ENCODE measurements at places on chromosomes 3 and 15.
A peak's percentile ranks its signal among the peaks of the same experiment; 100 is the strongest.

DNA sequence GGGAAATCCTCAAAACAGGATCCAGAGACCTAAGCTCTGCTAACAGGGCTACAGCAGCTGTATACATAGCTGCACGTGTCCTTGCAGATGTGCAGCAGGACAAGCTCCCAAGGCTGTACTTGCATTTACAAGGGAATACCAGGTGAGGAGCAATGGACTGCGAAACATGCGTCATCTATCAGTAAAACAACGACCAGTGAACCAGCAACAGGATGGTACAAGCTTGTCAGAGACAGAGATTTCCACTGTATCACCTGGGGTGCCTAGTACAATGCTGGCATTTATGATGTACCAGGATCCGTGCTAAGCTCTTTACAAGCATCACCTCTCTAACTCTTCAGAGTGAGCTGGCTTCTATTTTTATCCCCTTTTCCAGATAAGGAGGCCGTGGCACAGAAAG, 227.3 kb downstream of the FOXP1 start:
- no peak for DNase-seq

- DNase-seq = no peak
These were observed 187.3 kb downstream of the KCNAB1 start for GRCh38 chr3:156307704-156308103.

GRCh38 chr15:45747426-45747825, 112.6 kb downstream of the SQOR start:
- DNase-seq = no peak

DNA sequence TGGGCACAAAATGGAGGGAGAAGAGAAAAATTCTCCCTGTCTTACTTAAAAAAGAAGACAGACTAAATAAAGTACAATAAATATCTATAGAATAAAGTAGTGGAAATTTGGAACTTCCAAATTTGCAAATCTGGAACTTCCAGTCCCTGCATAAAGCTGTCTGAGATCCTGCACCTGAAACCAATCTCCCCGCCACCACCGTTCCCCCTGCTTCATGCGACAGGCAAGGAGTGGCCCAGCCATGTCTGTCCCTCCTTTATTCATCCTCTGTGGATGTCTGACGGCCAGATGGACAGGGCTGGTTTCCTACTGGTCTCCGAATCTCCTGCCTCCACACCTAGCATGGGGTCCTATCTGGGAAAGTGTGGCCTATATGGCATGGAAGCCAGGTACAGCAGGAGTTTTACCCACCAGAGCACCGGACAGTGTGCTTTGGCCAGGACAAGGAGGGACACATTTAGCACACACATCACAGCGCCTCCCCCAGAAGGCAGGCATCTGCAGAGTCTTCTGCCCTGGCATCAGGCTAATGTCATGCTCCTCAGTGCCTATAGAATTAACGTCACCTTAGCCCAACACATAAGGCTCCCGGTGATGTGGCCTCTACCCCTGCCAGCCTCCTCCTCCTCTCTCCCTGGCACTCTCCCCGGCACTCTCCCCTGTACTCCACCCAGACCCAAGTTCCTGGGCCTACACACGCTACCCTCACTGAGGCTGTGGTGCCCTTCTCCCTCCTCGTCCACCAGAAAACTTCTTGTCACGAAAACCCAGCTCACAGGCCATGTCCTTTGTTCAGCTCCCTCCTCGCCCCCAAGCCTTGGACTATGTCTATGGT, 170.8 kb downstream of the XXYLT1 start:
- no peak for DNase-seq

- DNase-seq = no peak
These were observed 3.0 kb upstream of the CD80 start for GRCh38 chr3:119562307-119562961.

- DNase-seq = no peak
These were observed 130.6 kb downstream of the MBNL1 start for GRCh38 chr3:152399374-152399773.

- DNase-seq = no peak
These were observed 57.7 kb downstream of the FEM1B start for GRCh38 chr15:68335251-68335650.

DNA sequence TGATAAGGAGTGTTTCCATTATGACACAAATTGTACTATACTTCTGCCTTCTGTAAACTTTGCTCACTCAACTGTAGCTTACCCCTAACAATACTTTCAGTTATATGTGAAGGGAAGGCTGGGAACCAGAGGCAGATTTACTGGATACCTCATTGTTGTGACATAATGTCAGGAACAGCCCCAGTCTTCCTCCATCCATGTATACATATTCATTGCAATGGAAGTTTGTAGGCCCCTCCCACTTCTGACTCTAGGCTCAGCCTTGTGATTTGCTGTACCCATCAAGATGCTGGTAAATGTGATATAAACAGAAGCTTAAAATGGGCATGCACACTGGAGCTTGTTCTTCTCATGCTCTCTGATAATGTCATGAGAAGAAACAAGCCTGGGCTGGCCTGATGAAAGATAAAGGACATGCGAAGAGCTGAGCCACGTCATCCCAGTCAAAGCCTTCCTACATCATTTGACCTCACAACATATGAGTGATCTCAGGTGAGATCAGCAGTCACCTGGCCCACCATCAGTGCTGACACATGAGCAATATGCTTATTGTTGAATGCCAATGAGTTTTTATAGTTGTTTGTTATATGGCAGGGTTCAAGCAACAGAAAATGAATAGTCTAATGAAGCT, 267.8 kb downstream of the GAP43 start:
- DNase-seq = no peak

DNA sequence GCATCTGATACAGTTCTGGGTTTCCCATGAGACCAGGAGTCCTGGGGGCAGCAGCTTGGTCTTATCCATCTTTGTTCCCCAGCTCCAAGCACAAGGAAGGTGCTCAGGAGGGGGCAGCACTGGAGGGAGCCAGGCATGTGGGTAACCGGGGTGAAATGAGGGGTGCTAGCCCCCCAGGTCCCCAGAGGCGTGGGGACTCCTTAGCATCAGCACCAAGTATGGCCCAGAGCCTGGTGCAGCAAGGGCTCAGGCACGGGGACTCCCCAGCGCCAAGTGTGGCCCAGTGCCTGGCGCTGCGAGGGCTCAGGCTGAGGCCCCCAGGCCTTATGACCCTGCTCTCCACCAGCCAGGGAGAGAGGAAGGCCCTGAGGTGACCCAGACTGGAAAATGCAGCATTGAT, 94.1 kb downstream of the CHSY1 start:
- DNase-seq = no peak

DNA sequence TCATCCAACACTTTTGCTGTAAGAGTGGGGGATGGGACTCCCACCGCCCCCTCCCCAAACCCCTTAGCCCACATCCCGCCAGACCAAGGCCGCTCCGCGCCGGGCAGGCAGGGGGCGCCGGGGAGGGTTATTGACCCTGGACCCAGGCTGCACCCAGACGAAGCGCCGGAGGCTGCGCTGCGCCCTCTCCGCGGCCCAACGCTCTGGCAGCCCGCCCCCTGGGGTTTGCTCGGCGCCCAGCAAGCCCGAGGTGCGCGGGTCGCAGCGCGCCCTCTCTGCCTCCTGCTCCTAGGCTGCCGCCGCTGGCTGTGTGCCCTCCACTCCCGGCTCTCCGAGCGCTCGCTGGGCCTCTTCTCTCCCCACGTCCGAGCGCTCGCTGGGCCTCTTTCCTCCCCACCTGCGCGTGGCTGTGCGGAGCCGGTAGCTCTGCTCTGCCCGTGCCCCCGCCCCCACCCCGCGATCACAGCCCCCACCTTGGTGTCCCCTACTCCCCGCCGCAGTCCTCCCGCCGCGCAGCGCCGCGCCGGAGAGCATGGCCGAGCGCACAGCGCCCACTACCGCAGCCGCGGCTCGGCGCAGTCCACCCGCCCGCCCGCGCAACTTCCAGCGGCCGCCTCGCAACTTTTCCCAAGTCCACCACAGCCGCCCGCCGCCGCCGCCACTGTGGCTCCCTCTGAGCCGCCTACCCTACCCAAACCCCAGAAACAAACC, 1.2 kb downstream of the MECOM start:
- DNase-seq = no peak

- DNase-seq = no peak
These were observed 12.0 kb downstream of the MESD start for GRCh38 chr15:80977627-80978036.

- no peak for DNase-seq
These were observed 87.8 kb upstream of the MANF start for GRCh38 chr3:51297333-51297732.

DNA sequence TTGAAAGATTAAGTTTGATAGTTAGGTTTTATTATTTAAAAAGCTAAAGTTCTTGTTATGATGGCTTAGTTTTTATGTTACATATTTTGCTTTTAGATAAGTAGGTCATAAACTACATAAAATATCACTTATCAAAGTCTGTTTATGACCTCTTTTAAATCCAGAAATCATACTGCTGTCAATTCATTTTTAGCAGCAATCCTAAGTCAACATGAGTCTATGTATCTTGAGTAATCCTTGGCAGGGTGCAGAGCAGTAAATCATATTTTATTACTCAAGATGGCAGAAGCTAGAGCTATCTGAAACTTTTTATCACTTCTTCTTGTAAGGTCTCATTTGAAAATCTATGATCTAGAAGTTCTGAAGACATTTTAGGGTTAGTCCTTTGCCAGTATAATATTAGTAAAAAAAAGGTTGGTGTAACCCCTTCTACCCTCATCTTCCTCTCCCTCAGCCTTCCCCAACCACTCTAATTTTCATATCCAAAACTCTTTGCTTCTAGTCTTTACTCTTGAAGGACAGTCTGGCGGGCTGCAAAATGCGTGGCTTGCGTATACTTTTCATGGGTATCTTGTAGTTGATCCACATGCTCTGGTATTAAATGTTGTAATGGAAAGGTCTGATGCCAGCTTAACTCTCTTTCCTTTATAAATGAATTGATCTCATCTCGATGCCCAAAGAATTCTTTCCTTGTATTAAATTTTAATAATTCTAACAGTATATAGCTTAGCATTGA, 134.0 kb upstream of the THRB start:
- DNase-seq = no peak

GRCh38 chr3:172030181-172030580, 9.2 kb upstream of the FNDC3B start:
- DNase-seq = no peak

DNA sequence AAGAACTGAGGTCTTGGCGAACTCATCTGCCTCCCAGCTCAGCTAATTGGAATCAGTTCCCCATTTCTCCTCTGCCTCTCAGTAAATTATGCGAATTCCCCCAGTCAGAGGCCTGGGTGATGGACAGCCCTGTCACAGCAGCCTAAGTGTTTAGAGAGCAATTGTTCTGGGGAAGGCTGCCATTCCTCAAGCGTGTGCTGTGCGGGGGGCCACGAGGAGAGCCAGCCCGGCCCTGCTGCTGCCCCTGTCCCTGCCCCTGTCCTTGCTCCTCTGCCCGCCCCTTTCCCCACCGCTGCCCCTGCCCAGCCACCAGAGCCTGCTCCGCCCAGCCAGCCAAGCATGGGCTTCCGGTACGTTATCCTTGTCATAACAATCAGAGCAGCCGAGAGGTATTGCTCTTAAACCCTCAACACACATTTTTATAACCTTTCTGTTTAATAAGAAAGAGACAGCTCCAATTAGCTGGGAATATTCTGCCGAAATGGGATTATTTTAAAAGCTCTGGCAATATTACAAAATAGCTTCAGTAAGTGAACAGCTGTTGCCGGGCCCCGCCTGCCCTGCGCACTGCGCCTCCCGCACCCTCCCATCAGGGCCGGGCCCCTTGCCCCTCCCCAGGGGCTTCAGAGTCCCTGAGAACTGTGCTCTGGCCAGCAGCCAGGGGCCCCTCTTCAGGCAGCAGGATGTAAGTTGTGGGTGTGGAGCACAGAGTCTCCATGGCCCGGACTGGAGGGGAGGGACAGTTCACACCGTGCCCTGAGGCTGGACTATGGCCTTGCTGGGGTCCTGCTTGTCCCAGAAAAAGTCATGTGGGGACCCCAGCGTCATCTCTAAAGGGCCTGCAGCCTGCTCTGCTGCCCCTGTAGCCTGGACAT, 12.4 kb upstream of the CACNA2D2 start:
- no peak for DNase-seq

DNA sequence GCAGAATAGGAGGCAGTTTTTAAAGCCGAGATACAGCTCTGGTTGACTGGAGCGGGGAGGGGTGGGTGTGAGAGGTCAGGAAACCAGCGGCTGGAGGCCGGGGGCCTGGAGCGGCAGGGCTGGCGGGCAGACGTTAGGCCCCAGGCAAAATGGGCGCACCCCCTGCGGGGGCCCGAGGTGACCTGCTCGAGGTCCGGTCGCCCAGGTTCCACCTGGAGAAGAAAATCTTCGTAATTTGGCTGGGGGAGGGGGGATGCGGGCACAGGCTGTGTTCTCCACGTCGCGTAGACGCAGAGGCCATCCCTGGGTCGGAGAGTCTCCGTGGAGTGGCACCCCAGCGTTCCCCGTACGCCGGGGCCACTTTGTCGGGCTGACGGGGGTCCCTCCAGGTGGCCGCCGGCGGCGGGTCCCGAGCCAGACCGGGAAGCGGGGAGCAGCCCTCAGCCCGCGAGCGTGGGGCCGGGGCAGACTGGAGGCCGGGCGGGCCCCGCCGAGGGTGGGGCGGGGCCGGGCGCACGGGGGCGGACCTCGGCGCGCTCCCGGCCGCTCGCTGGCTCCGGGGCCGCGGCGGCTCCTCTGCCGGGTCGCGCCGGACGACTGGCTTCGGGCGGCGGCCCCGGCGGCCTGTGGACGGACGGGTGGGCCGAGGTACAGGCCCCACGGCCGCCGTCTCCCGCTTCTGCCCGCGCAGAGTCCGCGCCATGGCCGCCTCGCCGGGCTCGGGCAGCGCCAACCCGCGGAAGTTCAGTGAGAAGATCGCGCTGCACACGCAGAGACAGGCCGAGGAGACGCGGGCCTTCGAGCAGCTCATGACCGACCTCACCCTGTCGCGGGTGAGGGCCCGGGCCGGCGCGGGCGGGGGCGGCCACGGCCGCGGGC, at the start of gene CRTC3:
Gene CRTC3 (plus strand): TSS at position 553 of the 879 bp plus-strand sequence. CDS start 149 bp downstream, at position 702.
- DNase-seq = peak; percentile 46

- no peak for DNase-seq
These were observed 3.2 kb upstream of the GABRG3 start for GRCh38 chr15:26967719-26968269.

DNA sequence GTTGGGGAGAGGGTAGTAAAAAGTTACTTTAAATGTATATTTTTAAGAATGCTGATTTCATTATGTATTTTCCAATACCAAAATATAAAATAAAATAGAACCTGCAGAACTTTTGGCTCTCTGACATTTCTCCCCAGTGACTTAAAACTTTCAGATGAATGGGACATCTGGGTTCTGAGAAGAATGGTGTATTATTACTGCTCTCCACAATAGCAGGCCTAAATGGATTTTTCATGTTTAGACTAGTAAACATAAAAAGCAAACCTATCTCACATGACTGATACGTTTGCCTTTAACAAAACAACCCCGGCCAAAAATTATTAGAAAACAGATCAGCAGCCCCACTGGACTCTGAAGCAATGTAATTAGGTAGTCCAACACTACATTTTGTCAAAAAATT, 73.8 kb downstream of the FHIT start:
- DNase-seq = no peak

DNA sequence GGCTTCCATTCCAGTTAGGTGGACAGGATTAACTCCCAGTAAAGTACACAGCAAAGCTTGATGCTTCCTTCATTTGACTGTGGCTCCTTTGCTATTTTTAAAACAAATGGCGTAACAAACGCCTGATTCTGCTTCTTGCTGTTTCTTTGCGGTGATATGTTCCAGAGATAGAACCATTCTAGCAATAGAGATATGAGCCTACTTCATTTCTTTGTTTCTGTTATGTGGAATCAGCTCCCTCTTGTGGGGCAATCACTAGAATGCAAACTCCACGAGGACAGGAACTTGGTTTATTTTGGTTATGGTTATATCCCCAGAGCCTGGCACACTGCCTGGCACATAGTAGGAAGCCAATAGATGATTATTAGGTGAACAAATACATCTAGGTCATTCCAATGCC, 122.6 kb upstream of the SLC6A11 start:
- DNase-seq = no peak

GRCh38 chr15:26838742-26839460, 28.0 kb upstream of the GABRA5 start:
- DNase-seq = peak; percentile 15

Measured in stimulated activated CD4-positive, alpha-beta T cell treated with anti-CD3 and anti-CD28 coated beads, Interleukin-2, amount 100 ng/mL, for 48 hours (primary cell).